Stimulated activated CD4-positive, alpha-beta T cell treated with anti-CD3 and anti-CD28 coated beads, Interleukin-4, amount 100 ng/mL, for 1 hour (primary cell): ENCODE measurements at places on chromosomes 2 and 18.

- DNase-seq, result no peak
Measured at GRCh38 chr2:72112981-72113846, 34.4 kb downstream of the CYP26B1 start.

GRCh38 chr2:173307293-173307692 lies 47.4 kb upstream of the CDCA7 start:
- DNase-seq, result no peak

DNA sequence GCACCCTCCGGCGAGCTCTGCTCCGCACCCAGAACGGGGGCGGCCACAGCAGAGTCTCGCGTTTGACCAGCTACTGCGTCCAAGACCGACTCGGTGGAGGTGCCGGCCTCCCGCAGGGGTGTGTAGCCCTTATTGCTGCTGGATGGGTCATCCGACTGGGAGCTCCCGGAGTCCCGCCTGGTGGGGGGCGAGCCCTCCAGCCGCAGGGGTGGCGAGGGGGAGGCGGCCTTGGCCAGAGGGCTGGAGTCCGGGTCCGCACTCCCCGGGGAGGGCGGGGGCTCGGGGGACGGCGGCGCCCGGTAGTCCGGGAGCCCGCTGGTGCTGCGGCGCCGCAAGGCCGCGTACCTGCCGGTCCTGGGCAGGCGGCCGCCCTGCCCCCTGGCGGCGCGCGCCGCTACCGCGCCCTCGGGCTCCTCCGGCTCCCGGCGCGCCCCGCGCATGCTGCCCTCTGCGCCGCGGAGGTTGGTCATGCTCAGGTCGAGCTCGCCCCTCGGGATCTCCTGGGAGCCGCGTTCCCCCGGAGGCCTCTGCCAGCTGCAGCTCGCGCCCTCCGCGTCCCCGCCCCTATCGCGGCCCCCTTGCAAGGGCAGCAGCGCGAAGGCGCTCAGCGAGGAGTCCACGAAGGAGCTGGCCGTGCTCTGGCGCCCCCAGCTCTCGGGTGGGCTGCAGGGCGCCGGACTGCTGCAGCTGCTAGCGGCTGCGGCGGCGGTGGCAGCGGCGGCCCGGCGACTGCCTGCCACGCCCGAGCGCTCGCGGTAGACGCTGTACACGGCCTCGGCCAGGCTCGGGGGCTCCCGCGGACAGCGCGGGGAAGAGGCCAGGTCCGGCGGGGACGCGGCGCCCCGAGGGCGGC lies 4.8 kb downstream of the TMEM200C start:
- DNase-seq, result peak; percentile 51

GRCh38 chr2:69213201-69213600 lies 173.8 kb downstream of the GFPT1 start:
- no peak for DNase-seq

DNA sequence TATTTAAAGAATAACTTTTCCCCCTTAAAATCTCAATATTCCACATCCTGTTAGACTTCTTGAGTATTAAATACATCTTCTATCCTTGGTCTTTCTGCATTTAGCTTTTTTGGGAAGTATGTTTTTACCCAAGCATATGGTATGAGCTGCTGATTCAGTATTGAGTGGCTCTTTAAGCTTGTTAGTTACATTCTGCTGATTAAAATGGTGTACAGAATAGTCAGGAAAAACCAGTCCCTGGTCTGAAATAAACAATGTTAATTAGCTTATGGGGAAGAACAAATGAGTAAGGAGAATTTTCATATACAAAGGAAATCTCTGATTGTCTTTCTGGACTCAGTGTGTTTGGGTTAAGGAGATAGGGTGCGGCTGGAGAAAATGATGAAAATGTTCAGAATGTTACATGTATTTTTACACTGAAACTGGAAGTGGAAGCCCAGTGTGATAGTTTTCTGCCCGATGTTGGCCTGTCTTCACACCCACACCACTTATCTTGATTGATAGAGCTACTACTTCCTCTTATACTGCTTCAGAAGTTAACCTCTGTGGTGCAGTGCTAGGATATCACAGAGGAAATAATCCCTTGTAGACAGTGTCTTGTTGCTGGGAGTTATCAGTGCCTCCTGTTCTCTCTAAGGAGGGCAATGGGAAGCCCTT lies 84.0 kb downstream of the MSH2 start:
- DNase-seq, result no peak

- no peak for DNase-seq
Measured at GRCh38 chr2:24712296-24712695, 80.9 kb downstream of the PTRHD1 start.

DNA sequence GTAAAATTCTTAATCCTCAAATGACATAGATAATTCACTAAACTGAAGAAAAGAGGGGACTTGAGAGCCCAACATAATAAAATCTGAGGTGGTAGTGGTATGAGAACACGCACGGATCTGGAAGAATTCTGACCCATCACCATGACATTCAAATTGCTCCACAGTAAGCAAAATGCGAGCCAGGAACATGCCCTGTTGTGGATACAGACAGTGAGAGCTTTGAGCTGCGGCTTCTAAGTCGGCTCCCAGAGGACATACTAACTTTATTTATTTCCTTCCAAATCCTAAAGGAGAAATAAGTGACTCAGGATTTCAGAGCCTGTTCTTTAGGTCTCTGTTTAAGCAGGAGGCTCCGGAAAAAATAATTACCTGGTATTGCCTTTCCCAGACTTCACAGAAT lies 143.4 kb upstream of the SMAD7 start:
- no peak for DNase-seq

DNA sequence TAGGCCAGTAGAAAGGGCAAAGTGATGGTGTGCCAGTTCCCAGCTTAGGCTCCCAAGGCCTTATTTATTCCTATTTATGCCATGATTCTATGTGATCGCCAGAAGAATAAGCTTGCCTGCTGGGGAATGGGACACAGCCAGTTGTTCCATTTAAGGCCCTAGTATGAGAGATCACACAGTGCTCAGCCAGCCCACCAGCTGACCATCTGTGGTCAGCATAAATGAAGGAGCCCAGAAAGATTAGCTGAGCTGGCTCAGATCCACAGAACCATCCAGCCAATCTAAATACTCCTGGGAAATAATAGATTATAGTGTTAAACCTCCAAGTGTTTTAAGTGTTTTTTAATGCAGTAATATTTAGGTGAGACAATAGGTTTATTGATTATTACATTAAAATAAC lies 12.6 kb upstream of the L3MBTL4 start:
- DNase-seq, result no peak

DNA sequence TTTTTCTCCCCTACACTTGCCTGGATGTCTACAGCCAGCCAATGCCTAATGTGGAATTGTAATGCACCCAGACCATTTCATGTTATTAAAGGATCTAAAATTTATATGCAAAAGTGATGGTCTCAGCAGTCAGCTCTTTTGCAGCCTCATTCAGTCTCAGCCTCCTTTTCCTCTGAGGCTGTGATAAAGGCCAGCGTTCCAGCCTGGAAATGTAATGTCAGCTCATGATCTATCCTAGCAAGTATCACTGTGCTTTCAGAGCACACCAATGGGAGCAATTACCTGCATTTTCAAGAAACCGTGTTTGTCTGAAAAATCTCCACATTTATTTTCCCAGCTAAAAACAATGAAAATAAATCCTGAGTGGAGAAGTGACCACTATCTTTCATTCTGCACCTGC lies 274.6 kb downstream of the CDH20 start:
- no peak for DNase-seq

DNA sequence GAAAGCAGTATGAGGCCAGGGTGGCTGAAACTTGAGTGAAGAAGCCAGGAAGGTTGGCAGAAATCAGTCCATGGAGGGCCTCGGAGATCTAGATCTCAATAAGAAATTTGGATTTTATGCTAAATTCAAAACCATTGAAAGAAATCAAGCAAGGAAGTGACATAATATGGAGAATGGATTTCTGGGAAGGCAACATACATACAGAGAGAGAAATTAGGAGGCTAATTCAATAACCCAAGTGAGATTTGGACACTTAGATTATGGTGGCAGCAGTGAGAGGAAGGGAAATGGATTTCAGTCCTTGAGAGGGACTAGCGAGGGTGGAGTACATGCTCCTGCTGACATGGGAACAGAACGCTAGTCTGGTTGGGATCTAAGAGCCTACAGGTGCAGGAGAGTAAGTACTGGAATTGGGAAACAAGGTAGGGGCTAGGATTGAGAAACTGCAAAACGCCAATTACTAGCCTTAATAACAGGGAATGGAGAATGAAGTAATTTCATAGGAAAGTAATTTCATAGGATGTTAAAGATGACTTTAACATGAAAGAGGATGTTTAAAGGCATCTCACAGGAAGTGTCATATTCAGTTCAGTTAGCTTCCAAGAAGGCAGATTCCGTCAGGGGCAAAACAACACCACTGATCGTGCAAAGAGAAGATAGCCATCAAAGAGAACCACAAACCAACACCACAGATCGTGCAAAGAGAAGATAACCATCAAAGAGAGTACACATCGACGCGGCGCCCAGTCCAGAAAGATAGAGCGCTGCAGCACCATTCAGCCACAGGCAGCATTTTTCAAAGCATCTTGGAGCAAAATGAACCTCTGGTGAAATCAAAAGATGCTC lies 27.2 kb downstream of the CDKL4 start:
- DNase-seq, result peak; percentile 46

- no peak for DNase-seq
Measured at GRCh38 chr2:220446106-220446712, 818.8 kb downstream of the SLC4A3 start.

GRCh38 chr2:31216734-31217133 lies 581 bp downstream of the CAPN14 start:
- DNase-seq, result no peak

DNA sequence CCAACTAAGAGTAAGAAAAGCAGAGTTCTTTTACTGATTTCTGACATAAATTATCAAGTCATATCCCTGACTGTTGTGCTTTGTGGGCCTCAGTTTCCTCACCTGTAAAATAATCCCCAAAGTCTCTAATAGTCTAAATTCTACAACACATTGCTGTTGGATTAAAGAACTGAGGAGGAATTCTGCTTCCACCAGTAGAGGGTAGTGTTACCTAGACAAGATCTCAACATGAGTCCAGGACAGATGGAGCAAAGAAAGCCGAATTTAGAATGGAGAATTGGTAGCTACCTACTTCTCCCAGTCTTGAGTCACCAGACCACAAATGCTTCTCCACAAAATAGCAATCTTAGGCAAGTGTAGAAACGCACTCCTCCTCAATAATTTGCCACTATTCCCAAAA lies 462.5 kb upstream of the FSHR start:
- no peak for DNase-seq

- DNase-seq, result no peak
Measured at GRCh38 chr2:183995632-183996031, 602.7 kb upstream of the ZNF804A start.

- no peak for DNase-seq
Measured at GRCh38 chr2:141992695-141993094, 138.1 kb downstream of the LRP1B start.

GRCh38 chr2:64661741-64662169 lies 8.0 kb upstream of the SERTAD2 start:
- no peak for DNase-seq

- DNase-seq, result no peak
Measured at GRCh38 chr18:10432781-10433180, 21.7 kb upstream of the APCDD1 start.

DNA sequence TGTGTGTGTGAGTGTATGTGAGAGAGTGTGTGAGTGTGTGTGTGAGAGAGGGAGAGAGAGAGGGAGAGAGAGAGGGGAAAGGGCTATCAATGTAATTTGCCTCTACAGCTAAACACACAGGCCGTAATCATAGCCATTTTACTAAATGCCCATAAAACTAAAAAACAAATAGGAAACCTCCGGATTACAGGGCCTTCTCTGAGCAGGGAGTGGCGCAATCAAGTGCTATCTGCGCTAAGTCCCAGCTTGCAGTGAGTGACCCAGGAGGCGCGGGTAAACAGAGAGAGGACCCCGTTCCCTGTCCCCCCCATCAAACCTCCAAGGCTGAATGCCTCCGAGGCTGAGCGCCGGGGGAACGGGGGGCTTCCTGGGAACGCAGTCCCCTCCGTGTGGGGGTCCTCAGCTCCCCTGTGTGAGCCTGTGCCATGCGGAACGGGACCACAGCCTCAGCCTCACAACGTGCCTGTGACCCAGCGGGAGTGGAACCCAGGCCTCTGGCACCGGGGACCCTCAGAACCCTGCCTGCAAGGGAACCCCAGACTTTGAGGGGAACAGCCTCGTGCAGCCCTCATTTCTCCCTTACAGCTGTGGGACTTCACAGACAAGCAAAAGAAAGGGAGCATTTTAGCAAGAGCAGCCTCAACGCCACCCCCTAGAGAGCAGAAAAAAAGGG lies 54.7 kb upstream of the ID2 start:
- DNase-seq, result no peak

GRCh38 chr18:48493434-48494230 lies 45.2 kb upstream of the CTIF start:
- DNase-seq, result no peak

DNA sequence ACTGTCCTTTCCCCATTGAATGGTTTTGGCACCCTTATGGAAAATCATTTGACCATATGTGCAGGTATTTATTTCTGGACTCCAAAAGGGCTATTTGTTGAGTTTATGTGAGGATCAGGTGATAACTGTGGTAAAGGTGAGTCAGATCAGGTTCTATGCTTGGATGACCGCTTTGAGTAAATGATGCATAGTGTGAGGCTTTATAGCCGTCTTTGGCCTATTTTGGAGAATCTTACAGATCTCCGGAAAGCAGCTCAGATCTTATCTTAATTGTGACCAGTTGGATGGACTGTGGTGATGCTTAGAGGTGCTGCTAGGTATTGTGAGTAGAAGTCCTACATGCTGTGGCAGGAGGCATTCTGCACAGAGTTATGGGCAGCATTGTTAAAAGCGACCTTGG lies 126.2 kb downstream of the METTL8 start:
- no peak for DNase-seq

DNA sequence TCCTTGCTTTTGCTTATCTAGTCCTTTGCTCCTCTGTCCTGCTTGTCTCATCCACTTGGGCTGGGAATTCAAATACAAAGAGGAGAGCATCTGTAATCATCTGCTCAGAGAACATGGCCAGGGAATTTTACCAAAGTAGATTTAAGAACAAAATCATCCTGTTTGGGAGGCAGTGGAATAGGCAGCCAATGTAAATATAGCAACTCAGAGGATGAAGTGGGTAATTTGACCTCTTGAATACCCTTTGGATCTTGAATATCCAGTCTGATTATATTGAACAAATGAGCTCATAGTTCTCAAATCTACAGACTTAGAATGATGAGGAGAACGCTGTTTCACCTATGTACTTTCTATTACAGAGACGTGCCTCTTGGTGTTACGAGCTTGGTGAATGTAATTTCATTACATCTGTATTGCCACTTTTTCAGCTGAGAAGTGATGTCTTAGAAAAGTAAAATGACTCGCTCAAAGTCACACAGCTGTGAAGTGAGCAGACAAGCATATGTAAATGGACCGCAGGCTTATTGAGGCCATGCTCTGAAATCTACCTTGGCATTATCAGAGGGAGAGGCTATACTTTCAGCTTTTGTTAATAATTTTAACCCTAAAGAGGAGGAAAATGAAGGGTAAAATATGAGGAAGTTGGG lies 266.3 kb downstream of the MTX2 start:
- no peak for DNase-seq
